Chondrocyte (in vitro differentiated cells): ENCODE measurements at places on chromosomes 12 and 14. TPM values are rescaled to one million over a fixed set of nuclear protein-coding genes. Genes with fewer than 3 reads are reported as not detected.
A peak's percentile ranks its signal among the peaks of the same experiment; 100 is the strongest.

DNA sequence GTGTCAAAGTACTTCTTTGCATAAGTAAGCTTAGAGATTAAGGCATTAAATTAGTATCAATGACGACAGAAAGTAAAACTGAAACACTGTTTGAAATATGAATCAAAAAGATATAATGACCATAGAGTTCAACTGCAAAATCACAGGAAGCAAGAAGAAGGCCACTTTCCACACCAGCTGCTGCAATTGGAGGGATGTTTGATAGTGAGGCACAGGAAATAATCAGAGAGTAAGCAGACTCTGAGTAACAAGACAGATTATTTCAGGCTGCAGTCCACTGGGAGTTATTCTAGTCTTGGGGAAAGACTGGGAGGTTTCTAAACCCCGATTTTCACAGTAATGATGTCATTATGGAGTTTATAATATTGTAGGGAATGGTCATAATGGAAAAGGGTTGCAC is 12.9 kb downstream of the MDGA2 start:
- no peaks in the 10 kb centered on the region for H3K4me1 ChIP-seq
- no peak overlapping the region for H3K4me3 ChIP-seq
- peaks cover 34% of the 10 kb centered on the region for H3K27me3 ChIP-seq
- no peak for DNase-seq
- no peaks in the 10 kb centered on the region for H3K36me3 ChIP-seq
- no peak overlapping the region for H3K27ac ChIP-seq

DNA sequence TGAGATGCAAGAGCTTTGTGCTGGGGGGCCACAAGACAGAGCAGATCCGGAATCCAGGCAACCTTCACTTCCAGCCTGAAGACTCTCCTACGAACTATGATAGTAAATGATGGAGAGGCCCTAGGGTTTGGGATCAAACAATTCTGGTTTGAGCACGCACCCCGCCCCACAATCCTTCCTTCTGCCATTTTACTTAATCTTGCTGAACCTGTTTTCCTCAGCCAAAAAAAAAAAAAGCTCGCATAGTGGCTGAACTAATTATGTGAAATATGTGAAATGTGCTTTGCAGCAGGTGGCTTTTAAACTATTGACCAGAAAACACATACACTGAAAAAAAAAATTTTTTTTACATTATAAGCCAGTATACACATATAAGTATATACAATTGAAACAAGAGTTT is 667 bp upstream of the ITFG2 start:
- no peaks in the 10 kb centered on the region for H3K27me3 ChIP-seq
- no peak for DNase-seq

DNA sequence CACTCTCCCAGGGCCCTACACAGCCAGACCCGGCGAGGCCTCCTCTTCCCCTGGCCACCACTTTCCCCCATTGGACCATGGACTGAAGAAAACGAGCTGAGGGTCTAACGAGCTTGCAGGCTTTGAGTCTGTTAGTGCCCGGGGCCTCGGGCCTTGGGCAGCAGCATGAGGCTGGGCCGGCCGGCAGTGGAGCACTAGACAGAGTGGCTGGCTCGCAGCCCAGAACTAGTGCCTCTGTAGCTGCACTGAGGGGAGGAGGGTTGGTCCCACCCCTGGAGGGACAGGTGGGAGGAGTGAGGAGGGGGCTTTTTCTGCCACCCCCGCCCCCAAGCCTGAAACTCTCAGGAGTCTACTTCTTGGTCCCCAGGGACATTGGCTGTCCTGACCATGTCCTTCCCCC is 38.7 kb downstream of the SLC6A12 start:
- H3K36me3 ChIP-seq: no peaks in the 10 kb centered on the region
- peak overlapping the region; percentile 43 for H3K27ac ChIP-seq
- H3K4me3 ChIP-seq: no peak overlapping the region
- DNase-seq: no peak
- H3K4me1 ChIP-seq: peaks cover 54% of the 10 kb centered on the region

GRCh38 chr12:109963743-109964429 is 32.3 kb downstream of the GIT2 start:
- no peaks in the 10 kb centered on the region for H3K27me3 ChIP-seq
- no peaks in the 10 kb centered on the region for H3K4me1 ChIP-seq
- no peak overlapping the region for H3K4me3 ChIP-seq
- DNase-seq: no peak
- no peak overlapping the region for H3K27ac ChIP-seq

DNA sequence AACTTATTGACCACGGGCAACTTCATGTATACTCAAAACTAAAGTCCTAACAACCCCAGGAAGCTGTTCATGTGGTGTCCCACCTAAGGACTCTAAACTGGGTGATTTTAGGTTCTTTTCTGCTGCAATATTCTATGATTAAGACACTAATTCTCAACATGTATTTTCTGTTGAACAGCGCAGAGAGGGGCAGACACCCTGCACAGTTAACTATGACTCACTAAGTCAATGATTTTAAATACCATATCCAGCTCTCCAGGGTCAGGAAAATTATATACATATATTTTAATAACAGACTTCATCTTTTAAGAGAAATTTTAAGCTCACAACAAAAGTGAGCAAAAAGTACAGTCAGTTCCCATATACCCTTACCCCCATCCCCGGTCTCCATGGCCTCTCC is 85.0 kb downstream of the FOXN3 start:
- H3K4me1 ChIP-seq: peaks cover 55% of the 10 kb centered on the region
- H3K27me3 ChIP-seq: no peaks in the 10 kb centered on the region
- no peak for DNase-seq
- no peak overlapping the region for H3K4me3 ChIP-seq

- no peak overlapping the region for H3K27ac ChIP-seq
- H3K4me1 ChIP-seq: no peaks in the 10 kb centered on the region
- no peak overlapping the region for H3K4me3 ChIP-seq
- H3K36me3 ChIP-seq: peaks cover 2% of the 10 kb centered on the region
- no peak for DNase-seq
These were observed 45.7 kb upstream of the CPM start for GRCh38 chr12:68978678-68979077.

DNA sequence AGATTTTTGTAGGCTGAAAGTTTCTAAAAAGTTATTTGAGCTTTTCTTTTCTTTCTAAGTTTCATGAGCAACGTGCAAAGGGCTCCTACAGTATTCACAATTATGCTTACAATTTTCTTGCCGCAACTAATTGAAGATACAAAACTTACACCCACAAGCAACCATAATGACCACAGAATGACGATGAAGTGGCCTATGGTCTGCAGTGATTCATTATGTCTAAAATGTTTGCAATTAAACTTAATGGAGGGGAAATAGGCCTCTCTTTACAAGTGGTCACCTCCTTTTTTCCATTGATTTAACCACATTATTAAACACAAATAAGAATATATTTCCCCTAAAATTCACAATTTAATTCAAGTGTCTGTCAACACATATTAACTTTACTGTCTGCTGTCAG is 732.6 kb upstream of the FLRT2 start:
- H3K27me3 ChIP-seq: no peaks in the 10 kb centered on the region
- DNase-seq: no peak
- peaks cover 6% of the 10 kb centered on the region for H3K4me1 ChIP-seq

DNA sequence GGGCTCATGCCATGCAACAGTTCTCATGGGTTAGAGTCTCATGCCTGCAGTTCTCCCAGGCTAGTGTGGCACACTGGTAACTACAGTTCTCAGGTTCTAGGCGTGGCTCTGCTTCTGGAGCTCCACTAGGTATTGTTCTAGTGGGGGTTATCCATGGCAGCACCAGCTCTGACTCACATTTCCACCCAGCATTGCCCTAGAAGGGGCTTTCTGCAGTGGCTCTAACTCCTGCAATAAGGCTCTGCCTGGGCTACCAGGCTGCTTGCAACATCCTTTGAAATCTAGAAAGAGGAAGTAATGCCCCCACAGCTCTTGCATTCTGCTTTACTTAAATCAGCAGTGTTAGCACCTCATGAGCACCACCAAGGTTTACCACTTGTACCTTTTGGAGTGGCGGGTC is 220.3 kb upstream of the ARID2 start:
- H3K4me3 ChIP-seq: no peak overlapping the region
- H3K27me3 ChIP-seq: peaks cover 5% of the 10 kb centered on the region
- DNase-seq: no peak
- H3K36me3 ChIP-seq: peaks cover 2% of the 10 kb centered on the region
- H3K4me1 ChIP-seq: no peaks in the 10 kb centered on the region

- no peak for DNase-seq
- H3K36me3 ChIP-seq: peaks cover 3% of the 10 kb centered on the region
- peaks cover 15% of the 10 kb centered on the region for H3K4me1 ChIP-seq
- H3K27ac ChIP-seq: no peak within 1 kb of the TSS
These were observed at the start of gene FOXN4 for GRCh38 chr12:109308534-109309380. TSS of gene FOXN4 (minus strand) at chr12:109309284. CDS start at chr12:109308321, 963 bp downstream.

DNA sequence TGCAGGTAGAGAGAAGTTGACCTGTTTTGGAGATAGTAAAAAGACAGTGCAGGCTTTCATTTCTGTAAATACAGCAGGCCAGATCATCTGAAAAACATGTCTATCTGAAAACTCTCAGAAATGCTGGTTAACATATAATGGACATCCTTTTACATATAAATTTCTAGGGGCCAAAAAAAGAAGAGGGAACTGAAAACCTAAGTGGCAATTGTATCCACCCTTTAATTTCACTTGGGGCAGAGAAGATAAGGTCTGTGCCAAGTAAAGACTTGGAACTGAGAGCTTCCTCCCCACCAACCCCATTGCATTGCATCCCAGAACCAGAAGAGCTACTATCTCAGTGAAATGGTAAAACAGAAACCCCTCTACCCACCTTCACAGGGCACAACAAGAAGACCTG is 141.0 kb downstream of the SRGAP1 start:
- H3K27ac ChIP-seq: no peak overlapping the region
- H3K4me3 ChIP-seq: no peak overlapping the region
- peaks cover 37% of the 10 kb centered on the region for H3K4me1 ChIP-seq
- H3K27me3 ChIP-seq: no peaks in the 10 kb centered on the region

DNA sequence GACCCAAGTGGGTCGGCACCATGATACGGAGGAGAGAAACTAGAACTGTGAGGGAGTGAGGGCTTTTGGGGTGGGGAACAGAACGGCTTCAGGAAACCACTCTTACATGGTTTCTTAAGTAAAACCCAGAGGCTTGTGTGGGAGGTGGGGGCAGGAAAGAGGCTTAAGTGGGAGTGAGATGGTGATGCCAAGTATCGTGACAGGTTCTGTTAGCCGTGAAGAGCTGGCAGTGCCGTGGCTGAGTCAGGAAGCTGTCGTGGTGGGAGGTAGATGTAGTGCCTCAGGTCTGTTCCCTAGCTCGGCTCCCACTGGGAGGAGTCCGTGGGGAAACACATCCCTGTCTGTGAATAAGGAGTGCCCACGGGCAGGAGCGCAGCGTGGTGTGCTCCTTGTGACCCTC is 185.8 kb upstream of the FKBP4 start:
- no peaks in the 10 kb centered on the region for H3K27me3 ChIP-seq
- H3K27ac ChIP-seq: peak overlapping the region; percentile 76
- H3K36me3 ChIP-seq: peaks cover 43% of the 10 kb centered on the region
- no peak overlapping the region for H3K4me3 ChIP-seq

DNA sequence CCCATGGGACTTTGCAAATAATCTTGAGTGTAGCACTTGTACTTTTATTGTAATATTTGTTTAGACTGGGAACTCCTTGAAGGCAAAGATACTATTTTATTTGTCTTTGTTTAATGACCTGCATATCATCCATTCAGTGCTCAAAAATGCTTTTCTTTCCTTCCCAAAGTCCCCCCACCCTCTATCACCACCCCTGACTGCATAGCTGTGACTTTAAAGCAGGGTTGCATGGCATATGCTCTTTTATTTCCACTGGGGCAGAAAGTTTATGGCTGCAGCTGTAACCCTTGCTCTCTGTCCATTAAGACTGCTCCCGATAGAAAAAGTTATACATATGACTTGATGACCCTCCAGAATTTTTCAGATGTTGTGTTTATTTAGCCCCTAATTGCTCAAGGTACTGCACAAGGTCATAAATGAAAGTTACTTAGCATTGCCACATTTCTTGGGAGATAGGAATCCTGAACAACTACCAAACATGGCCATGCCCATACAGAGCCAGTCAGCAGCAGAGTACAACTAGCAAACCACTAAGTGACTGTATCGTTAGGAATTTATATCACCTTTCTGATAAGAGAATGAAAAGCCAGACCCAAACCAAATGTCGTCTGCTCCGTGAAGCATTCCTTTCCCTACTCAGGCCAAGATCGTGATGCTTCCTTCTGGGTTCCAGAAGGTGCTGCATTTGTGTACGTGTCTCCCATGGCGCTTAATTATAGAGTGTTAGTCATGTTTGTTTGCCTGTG is 114.3 kb downstream of the DIP2B start:
- peaks cover 49% of the 10 kb centered on the region for H3K4me1 ChIP-seq
- no peaks in the 10 kb centered on the region for H3K27me3 ChIP-seq
- no peak for DNase-seq

GRCh38 chr12:14950421-14950820 is 11.0 kb downstream of the ARHGDIB start:
- DNase-seq: no peak
- no peak overlapping the region for H3K27ac ChIP-seq
- no peaks in the 10 kb centered on the region for H3K36me3 ChIP-seq
- H3K27me3 ChIP-seq: no peaks in the 10 kb centered on the region
- no peak overlapping the region for H3K4me3 ChIP-seq

DNA sequence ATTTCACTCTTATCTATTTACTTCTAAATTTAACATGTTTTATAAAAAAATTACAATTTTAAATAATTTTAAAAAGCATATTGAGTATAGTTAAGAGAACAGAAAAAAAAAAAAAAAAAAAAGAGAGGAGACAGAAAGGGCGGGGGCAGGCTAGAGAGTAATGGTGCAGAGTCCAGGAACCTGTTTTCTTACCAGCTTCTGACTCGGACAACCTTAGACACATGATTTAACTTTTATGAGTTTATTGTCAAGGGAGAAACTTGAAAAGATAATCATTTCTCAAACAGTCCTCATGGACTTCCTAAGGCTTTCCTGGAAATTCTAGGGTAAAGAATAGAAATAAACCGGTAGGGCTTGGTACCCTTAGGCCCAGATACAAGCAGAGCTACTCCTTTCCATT is 84.3 kb downstream of the RPS6KA5 start:
- H3K4me1 ChIP-seq: no peaks in the 10 kb centered on the region
- no peak overlapping the region for H3K4me3 ChIP-seq
- no peak overlapping the region for H3K27ac ChIP-seq
- no peaks in the 10 kb centered on the region for H3K36me3 ChIP-seq

Gene TPPP2
- total RNA-seq: not detected in 3 replicates
